ENCODE measurements at places on chromosomes 12 and 14.
A peak's percentile ranks its signal among the peaks of the same experiment; 100 is the strongest.

GRCh38 chr14:25848601-25849000 lies 749.2 kb downstream of the NOVA1 start:
- no peak for DNase-seq

DNA sequence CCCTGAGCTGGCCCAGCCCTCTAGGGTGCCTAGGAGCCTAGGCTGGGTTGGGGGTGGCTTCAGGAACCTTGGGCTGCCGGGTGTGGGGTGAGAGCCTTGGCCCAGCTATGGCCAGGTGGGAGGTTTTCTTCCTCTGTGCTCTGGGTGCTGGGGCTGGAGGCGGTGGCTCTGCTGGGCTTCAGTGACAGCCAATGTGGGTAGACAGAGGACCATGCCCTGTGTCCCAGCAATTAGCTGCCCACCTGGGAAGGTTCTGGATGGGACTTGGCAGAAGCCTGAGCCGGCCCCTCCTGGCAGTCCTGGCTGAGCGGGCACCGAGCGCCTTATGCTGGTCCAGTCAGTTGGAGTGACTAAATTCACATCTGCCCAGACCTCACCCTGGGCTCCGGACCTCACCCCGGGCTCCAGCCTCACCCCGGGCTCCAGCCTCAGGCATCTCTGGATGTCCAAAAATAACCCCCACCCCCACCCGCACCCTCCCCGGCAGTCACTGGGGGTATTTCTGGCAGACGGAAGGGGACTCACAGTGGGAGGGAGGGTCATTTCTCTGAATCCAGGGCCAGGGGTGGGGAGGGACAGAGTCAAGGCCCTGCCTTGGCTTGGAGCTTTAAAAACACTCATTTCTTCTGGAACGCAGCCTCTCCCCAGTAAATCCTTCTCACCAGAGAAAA lies 46.9 kb downstream of the CYP46A1 start:
- DNase-seq = no peak

GRCh38 chr12:61385771-61386170 lies 874.4 kb upstream of the USP15 start:
- DNase-seq = no peak

- DNase-seq = peak; percentile 71
Observed at GRCh38 chr12:109775172-109775881, 57.9 kb downstream of the TRPV4 start.

GRCh38 chr12:114945351-114945750 lies 261.4 kb upstream of the TBX3 start:
- no peak for DNase-seq

GRCh38 chr14:98704441-98704840 lies 567.6 kb downstream of the BCL11B start:
- DNase-seq = no peak

GRCh38 chr12:107775093-107775721 lies 703 bp downstream of the ASCL4 start:
- DNase-seq = no peak

- DNase-seq = no peak
Observed at GRCh38 chr12:46891306-46891705, 65.5 kb upstream of the SLC38A4 start.

DNA sequence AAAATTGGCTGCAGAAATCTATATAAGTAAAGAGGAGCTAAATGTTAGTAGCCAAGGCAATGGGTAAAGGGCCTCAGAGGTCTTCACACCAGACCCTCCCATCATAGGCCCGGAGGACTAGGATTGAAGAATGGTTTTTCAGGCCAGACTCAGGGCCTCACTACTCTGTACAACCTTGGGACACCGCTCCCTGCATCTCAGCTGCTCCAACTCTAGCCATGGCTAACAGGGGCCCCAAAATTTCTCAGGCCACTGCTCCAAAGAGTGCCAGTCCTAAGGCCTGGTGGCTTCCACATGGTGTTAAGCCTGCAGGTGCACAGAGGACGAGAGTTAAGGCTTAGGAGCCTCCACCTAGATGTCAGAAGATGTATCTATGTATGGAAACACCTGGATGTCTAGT lies 155.5 kb upstream of the MGAT4C start:
- DNase-seq = no peak

DNA sequence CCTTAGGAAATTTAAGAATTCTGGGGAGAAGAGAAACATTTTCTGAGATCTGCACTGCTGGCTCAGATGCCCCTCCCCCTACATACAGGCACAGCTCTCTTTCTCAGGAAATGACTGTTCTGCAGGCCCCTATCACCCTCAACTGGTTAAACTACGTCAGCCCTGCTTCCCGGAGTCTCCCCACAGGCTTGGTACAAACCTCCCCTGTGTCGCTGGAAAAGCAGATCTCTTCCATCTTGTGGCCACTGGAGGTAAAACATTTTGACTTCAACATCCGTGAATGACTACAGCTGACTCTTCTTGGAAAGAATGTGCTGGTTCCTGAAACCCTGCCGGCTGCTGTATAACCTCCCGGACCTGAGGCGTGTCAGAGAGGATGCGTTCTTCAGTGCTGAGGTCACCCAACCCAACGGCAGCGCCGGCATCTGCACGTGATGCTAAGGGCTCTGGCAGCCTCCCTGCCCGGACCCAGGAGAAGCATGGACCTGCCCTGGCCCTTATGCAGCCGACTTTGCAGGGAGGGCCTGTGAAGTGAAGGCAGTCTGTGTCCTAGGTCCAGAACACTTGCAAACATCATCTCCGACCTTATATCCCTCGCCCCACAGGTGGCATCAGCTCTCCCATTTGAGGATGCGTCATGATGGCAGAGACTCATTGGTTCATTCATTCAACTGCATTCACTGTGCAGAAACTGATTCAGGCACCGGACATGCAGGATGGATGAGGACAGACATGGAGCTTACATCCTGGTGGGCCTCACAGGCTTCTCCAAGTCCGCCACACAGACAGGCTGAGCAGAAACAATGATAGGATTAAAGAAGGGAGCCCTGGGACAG lies 129.2 kb downstream of the GCH1 start:
- peak; percentile 74 for DNase-seq

DNA sequence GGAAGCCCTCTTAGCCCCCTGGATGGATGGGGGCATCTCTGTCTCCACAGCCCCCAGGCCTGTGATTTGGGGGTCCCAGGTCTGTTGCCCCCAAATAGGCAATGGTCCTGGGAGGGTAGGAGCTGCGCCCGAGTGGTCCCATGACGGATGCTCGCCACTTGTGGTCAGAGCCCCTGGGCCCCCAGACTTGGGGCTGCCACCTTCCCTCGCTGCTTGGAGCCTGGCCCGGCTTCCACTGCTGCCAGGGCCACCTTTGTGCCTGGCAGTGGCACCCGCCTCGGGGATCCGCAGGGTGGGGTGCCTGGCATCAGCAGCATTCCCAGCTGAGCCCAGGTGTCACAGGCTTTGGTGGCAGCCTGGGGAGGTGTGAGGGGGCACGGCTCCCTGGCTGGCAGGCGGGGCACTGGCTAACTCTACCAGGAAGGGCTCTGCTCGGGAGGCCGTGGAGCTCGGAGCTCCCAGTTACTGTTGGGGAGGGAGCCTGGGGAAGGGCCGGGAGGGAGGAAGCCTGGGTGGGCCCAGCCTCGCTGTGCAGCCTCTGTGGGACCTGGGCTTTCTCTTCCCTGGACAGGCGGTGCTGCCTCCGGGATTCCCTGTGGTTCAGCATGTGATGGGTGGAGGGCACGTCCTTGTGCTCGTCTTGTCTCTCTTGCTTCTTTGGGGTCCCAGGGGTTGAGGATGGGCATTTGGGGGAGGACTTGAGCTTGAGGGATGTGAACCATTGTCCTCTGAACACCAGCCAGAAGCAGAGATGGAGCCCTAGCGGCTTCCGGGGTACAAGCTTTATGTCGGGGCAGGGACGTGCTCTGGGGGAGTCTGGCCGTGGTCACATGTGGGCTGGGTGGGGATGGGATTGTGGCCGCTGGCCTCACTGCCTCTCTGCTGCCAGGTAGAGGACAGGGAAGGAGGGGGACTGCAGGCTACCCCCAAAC lies 5.4 kb downstream of the KIF26A start:
- DNase-seq = no peak

GRCh38 chr14:89014569-89014850 lies 190.1 kb downstream of the TTC8 start:
- DNase-seq = no peak

DNA sequence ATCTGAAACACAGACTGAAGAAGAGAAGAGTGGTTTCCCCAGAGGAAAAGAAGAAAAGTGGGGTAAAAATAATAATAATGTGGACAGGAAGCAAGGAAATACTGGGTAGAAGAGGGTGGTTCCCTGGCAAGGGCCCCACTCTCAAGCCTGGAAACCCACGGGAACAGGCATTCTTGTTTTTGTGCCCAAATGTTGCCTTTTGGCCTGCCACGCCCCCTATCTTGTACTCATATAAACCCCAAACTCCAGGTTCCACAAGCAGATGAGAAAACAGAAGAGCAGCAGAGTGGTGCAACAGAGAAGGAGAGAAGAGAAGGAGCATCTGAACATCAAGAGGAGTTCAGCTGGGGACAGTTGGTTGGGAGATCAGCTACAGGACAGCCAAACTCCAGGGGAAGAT lies 51.2 kb downstream of the NDUFA12 start:
- DNase-seq = no peak

- no peak for DNase-seq
Observed at GRCh38 chr14:104216457-104216856, 78.1 kb downstream of the KIF26A start.

DNA sequence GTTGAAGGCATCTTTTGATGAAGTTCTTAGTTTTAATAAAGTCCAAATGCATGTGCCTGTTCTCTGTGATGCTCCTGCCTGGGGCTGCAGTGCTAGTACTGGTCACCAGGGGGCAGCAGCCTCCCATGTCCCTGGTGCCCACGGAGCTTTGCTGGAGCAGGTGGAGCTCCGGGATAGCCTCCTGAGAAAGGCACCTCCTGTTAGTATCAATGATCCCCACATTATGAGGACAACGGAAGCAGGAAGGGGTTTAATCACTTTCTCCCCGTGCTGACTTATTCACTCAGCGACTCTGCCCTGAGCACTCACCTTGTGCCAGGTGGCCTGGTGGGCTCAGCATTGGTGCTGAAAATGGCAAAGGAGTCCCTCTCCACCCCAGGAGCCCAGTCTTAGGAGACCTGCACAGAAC lies 123.0 kb upstream of the PZP start:
- DNase-seq = peak; percentile 58

- DNase-seq = no peak
Observed at GRCh38 chr14:78829274-78829673, 659.1 kb downstream of the NRXN3 start.

DNA sequence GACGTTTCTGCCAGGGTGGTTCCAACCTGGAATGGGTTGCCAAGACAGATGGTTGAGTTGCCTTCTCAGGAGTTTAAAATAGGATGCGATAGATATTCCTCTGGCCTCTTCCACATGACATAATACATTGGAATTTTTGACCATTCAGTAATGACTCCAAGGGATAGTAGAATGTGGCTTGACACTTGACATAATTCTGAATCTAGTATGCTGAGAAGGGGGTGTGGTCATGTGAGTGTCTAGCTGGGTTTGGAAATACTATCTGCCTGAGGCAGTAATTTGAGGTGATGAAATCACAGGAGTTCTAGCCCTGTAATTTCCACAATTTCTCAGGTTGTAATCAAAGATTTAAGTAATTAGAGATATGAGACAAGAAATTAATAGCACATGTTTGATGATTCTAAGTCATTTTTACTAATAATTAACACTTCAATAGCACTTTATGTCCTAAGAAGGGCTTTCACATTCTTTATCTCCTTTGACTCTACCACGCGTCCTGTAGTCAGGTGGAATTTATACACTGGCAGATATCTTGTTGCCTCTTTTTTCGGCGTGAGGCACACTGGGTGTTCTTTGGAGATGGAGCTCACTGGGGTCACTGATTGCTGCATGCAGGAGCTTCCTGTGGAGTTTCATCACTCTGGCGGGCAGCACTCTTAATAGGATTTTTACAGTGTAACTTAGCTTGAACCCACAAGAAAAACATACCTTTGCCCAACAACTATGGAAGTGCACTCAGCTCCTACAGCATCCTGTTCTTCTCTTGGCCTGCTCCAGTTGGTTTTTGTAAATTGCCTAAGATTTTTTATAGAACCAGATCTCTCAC lies 3.2 kb upstream of the AMIGO2 start:
- DNase-seq = no peak

DNA sequence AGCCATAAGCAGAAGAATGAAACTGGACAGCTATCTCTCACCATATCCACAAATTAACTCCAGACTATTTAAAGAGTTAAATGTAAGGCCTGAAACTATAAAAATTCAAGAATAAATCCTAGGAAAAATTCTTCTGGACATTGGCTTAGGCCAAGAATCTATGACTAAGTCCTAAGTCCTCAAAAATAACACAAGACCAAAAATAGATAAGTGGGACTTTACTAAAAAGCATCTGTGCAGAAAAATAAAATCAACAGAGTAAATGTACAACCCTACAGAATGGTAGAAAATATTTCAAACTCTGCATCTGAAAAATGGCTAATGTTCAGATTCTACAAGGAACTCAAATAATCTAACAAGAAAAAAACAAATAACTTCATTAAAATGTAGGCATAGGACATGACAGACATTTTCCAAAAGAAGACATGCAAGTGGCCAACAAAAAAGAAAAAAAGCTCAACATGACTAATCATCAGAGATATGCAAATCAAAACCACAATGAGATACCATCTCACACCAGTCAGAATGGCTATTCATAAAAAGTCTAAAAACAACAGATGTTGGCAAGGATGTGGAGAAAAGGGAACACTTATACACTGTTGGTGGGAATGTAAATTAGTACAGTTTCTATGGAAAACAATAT lies 61.0 kb upstream of the PPFIA2 start:
- DNase-seq = no peak

GRCh38 chr12:124655698-124656516 lies 88.5 kb upstream of the NCOR2 start:
- no peak for DNase-seq

- DNase-seq = no peak
Observed at GRCh38 chr12:105793421-105793820, 345.3 kb downstream of the NUAK1 start.

DNA sequence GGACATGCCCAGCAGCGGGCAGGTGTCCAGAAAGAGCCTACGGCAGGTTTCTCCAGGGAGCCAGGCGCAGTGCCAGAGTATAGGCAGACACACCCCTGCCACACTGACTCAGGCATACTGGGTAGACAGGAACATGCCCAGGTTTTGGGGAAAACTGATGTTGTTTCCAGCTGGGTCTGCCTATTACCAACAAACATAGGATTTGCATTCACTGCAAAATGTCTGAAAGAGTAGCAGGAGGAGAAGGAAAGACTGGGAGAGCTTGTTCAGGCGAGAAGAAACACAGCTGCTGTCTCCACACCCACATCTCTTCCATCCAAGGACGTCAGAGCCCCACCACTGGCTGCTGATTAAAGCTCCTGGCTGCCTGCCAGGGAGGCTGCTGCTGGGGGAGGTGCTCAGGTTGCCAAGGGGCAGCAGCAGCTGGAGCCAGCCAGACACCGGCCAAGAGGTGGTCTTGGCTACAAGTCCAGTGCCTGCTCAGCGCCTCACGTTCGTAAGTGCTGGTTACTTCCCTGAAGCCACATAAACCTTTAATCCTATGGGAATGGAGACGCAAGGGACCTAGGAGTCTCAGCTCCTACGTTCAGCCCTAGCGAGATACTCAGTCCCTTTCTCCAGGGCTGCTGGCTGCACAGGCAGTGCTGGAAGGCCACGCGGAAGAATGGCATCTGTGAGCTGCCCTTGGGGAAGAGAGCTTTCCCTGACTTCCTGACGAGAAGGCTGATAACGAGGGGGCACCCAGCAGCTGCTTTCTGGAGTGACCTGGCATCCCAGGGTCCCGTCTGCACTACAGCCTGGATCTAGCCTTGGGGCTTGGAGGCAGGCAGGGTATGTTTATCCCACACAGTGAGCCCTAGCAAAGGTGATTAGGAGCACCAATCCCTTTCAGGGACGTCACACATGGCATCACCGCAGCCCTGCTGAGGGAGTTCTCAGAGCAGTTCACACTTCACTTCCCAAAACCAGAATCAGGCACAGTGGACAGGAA lies 58.1 kb downstream of the PLEKHG3 start:
- DNase-seq = peak; percentile 58

Measured in putamen (tissue), 1 donor.